LNCaP clone FGC (cell line): ENCODE measurements at places on chromosomes 2 and 18.

GRCh38 chr2:1482253-1482675 lies 69.0 kb downstream of the TPO start:
- DNase-seq = no peak

GRCh38 chr2:57479981-57480380 lies 566.6 kb upstream of the VRK2 start:
- DNase-seq = no peak

DNA sequence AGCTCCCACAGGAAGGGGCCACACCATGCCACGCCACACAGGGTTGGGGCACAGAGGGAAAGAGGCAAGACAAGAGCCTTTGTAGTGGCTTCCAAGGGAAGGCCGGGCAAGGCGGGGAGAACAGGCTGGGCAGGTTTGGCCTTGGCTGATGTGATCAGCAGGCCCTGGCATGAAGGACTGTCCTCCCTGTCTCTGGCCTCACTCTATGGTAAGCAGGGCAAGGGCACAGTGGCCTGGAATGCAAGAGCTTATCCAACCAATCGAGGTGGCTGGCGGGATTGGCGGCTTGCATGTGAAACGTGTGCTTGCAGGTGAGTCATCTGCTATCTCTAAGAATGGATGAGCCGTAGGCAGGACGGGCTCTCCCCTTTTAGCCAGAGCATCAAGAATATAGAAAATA lies 6.4 kb upstream of the ATP9B start:
- peak; percentile 75 for DNase-seq

DNA sequence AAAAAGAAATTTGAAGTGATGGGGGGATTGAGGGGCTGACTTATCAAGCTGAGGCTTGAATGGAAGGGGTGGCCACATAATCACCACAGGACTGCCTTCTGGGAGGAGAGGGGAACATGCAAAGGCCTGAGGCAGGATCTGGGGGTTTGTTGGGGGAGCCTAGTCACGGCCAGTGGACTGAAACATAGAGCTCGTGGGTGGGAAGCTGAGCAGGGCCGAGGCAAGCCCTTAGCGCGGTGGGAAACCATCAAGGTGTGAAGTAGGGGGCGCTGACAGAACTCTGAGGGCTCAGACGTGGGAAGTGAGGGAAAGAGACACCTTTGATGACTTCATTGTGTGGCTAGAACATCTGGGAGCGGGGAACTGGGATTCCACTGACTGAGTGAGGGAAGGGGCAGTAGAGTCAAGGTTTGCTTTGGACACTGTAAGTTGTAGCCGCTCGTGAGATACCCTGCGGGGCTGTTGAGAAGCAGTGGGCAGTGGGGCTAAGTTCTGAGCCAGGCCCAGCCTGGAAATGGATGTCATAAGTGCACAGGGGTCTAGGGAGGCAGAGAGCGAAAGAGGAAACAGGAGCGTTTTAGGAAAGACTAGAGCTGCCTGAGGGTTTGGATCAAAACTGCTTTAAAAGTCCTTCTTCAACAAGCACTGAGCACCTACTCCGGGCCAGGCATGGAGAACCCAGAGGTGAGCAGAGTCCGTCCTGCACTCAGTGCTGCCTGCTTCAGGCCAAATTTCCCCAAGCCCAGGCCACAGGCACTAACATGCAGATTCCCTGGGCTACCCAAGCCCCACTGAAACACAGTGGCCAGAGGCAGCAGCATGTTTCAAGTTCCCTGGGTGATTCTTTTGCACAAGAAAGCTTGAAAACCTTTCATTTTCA lies 686 bp upstream of the SNORC start:
- DNase-seq = no peak

DNA sequence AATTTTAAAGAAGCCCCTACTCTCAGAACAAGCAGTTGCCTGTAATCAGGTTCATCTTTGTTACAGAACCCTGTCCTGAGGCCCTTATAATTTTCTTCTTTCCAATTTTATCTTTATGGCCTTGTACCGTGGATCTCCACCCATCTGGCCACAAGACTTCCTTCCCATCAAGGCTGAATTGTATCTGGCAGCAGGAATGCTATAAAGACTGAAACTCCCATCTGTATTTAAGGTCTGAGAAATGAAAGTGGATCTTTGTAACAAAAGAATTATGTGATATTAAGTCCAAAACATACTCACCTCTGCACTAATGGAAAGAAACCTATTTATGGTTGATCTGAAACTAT lies 91.8 kb downstream of the METTL8 start:
- DNase-seq = no peak

- no peak for DNase-seq
Measured at GRCh38 chr2:59182249-59182648, 941.1 kb upstream of the FANCL start.

GRCh38 chr2:172261292-172261691 lies 158.6 kb upstream of the DLX2 start:
- DNase-seq = no peak

GRCh38 chr2:69565431-69565839 lies 78.1 kb downstream of the AAK1 start:
- no peak for DNase-seq

GRCh38 chr2:118865106-118865505 lies 17.7 kb upstream of the EN1 start:
- DNase-seq = peak; percentile 4

- no peak for DNase-seq
Measured at GRCh38 chr2:226066391-226066790, 666.9 kb downstream of the NYAP2 start.

GRCh38 chr2:191318729-191319078 lies 73.5 kb downstream of the MYO1B start:
- DNase-seq = peak; percentile 26

DNA sequence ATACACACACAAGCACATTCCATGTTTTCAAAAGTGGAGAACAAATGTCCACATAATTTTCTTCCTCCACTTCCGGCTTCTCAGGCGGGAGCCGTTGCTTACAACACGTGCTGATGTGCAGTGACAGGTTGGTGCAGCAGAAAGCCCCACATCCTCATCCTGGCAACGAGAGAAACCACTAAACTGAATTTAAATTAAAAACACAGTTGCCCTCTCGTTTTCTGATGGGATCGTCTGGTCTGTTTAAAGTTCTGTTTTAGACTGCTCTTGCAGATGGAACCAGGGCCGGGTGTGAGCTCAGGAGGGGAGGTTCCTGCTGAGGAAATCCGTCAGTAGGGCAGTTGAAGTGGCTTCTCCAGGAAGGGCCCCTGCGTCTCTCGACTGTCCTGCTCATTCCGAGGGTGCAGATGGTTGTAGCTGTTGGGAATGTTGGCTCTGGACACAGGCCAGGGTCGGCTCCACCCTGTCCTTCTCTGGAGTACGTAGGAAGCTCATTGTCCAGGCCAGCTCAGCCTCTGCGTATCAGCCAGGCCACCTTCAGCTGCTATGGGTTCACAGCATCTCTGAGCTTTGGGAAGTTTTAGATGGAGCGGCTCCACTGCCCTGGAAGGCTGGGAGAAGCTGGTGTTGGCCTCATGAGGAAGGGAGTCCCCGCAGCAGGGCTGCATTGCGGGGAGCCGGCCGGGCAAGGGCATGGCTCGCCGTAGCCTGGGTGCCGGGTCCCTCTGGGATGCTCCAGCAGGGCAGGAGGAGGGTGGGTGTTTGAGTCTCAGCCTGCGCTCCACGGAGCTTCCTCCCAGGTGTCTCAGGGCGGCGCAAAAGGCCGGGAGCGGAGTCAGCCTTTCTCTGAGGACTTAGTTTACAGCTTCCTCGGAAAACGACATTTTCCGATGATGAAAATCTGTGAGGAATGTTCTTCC lies 58.3 kb downstream of the NFATC1 start:
- no peak for DNase-seq

GRCh38 chr2:113848758-113849415 lies 41.0 kb upstream of the ACTR3 start:
- DNase-seq = no peak

DNA sequence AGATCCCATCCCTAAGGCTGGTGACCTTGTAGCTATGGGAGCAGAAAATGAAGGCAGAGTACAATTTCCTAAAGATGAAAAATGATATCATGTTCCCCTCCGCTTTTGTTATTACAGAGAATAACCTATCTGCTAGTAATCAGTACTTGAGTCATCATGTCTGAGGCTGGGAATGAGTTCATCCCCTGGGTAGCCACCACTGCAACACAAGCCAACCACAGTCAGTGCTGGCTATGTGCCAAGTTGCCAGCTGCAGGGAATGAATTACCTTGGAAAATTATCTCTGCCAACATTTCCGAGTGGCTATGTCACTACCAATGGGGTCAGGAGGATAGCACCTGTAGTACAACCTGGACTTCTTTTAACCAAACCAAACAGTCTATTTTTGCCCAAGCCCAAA lies 1094.7 kb upstream of the DDX18 start:
- DNase-seq = no peak

- no peak for DNase-seq
Measured at GRCh38 chr2:190215620-190216019, 104.0 kb downstream of the HIBCH start.

GRCh38 chr18:46297124-46297523 lies 192.9 kb downstream of the HAUS1 start:
- no peak for DNase-seq

- DNase-seq = no peak
Measured at GRCh38 chr18:36513556-36513955, 216.0 kb downstream of the FHOD3 start.

DNA sequence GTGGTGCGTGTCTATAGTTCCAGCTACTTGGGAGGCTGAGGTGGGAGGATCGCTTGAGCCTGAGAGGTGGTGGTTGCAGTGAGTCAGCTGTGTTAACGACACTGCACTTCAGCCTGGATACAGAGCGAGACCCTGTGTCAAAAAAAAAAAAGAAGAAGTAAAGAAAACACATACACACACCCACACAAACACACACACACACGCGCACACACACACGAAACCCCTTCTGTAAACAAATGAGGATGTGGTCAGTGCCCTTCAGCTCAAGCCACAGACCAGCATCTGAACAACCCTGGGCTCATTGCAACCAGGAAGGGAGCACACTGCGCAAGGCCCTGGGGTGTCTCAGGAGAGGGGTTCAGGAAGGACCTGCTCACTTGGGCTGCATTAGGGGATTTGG lies 47.9 kb upstream of the KCNF1 start:
- DNase-seq = no peak

- DNase-seq = no peak
Measured at GRCh38 chr2:233410196-233410760, 56.0 kb downstream of the DGKD start.

GRCh38 chr2:205473791-205474190 lies 208.5 kb upstream of the NRP2 start:
- DNase-seq = no peak

DNA sequence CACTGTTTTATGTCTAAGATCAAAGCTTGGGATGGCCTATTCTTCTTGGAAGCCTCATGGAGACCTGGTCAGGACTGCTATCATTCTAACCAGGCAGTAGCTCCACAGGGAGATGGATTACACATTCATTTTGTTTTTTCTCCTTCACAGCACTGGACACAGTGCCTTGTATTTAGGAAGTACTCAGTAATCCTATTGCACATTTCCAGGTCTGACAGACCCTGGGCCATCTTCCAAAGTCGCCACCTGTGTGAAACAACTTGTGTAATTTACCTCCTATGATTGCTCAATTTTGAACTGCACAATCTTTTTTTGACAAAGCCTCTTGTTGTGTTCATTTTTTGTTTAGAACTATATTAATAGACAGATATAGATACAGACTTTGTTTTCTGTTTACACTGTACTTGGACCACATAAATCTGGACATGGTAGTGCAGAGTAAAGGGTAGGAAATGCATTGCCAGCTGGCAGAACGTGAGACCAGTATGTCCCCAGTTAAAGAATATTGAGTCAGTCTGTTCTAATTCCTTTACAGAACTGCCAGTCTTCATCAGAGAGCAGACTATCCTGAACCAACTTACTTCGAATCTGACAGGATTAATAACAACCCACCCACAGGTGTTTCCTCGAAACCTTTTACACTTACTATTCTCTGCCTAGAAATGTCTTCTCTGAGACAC lies 277.8 kb upstream of the CYRIA start:
- DNase-seq = peak; percentile 77

DNA sequence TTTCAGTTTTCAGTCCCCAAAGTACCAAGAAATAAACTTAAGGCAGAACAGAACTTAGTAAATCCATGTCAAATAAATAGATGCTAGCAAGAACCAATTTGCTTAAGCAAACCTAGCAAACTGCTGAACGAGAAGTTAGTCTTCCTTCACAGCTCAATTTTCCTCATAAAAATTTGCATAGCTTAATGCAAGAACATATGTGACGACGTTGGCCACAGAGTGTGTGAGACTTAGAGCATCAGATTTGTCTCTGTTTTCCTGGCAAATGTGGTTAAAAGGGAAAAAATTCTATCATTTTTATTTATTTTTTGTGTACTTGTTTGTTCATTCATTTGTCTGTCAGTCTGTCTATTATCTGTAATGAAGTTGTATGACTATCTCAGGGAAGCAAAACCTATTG lies 485.7 kb downstream of the THSD7B start:
- no peak for DNase-seq

- DNase-seq = peak; percentile 56
Measured at GRCh38 chr18:75823471-75823870, 396.0 kb upstream of the SMIM21 start.

DNA sequence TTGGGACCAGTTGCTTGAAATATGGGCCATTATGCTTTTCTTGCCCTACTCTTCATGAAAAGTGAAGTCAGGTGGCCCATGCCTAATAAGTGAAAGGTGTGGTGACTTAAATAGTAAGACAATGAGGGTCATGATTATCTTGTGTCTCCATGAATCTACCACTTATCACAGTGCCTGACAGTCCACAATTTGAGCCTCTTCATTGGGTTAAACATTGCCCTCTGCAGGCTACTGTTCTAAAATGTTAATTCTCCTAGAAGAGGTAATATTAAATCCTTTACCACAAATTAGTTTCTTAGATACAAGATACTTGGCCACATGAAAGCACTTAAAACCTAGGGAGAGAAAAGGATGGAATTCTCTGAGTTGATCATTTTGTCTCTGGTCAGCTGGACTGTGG lies 4.0 kb downstream of the EGR4 start:
- no peak for DNase-seq

GRCh38 chr2:95021847-95022246 lies 3.7 kb upstream of the MAL start:
- DNase-seq = no peak

DNA sequence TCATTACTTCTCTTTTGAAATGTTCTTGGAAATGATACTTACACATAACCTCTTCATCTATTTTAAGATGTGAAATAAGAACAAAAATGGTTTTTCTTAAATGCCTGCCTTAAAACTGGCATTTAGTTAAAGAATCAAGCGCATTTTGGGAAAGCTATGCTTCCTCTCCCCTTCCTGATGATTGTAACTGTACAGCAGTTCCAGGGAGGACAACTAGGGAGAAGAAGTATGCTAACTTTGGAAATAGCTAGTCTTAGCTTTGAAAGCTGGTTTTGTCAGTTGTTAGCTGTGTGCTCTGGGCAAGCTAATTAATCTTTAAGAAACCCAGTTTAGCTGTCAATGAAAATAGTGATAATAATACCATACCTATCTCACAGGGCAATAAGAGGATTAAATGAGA lies 8.4 kb upstream of the ADCYAP1 start:
- DNase-seq = no peak
